ENCODE measurements at places on chromosomes 11 and 22. TPM values are rescaled to one million over a fixed set of nuclear protein-coding genes. Genes with fewer than 3 reads are reported as not detected.

GRCh38 chr11:13970986-13971385, 8.5 kb downstream of the SPON1 start:
- H3K27me3 ChIP-seq, result peaks cover 20% of the 10 kb centered on the region
- no peak overlapping the region for H3K4me3 ChIP-seq
- no peaks in the 10 kb centered on the region for H3K4me1 ChIP-seq
- DNase-seq, result no peak
- H3K27ac ChIP-seq, result no peak overlapping the region

- no peak for DNase-seq
- H3K27ac ChIP-seq, result no peak overlapping the region
- no peak overlapping the region for H3K4me3 ChIP-seq
Measured at GRCh38 chr11:130638033-130638432, 189.6 kb downstream of the ADAMTS15 start.

GRCh38 chr11:94656968-94657367, 89.8 kb downstream of the PIWIL4 start:
- DNase-seq, result no peak
- no peaks in the 10 kb centered on the region for H3K27me3 ChIP-seq
- H3K4me1 ChIP-seq, result no peaks in the 10 kb centered on the region
- no peak overlapping the region for H3K4me3 ChIP-seq

NOX4 gene
- polyA plus RNA-seq, result not detected

DNA sequence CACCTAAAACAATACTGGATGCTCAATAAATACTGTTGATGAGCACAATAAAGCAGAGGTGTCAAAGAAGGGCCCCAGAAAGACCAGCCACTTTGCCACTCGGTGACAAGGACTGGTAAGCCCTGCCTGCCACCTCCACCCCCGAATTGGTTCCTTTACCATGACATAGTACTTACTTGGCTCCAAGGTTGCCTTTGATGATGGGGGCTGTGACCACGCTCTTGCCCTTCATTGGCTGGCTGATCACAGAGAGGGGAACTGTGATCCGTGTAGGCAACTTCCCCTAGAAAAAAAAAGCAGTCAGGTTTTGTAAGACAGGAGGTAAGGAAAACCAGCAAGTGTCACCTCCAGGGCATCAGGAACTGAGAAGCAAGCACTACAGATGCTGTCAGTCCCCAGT, 29.7 kb downstream of the NFRKB start:
- H3K27ac ChIP-seq, result peak overlapping the region; percentile 3
- H3K36me3 ChIP-seq, result peaks cover 64% of the 10 kb centered on the region
- no peak overlapping the region for H3K4me3 ChIP-seq

- H3K4me3 ChIP-seq, result no peak overlapping the region
- no peaks in the 10 kb centered on the region for H3K4me1 ChIP-seq
- H3K36me3 ChIP-seq, result no peaks in the 10 kb centered on the region
- no peaks in the 10 kb centered on the region for H3K27me3 ChIP-seq
Measured at GRCh38 chr11:24781288-24781687, 284.4 kb downstream of the LUZP2 start.

FAM180B gene
- not detected for polyA plus RNA-seq

GRCh38 chr22:25892678-25893077, 150.7 kb downstream of the MYO18B start:
- H3K4me1 ChIP-seq, result no peaks in the 10 kb centered on the region
- no peak for DNase-seq
- no peak overlapping the region for H3K27ac ChIP-seq
- H3K27me3 ChIP-seq, result no peaks in the 10 kb centered on the region

CENPM gene
- polyA plus RNA-seq, result not detected

HBG1 gene
- polyA plus RNA-seq, result not detected

PGA4 gene
- polyA plus RNA-seq, result 33.5 TPM

GRCh38 chr11:69371731-69372588, 78.0 kb downstream of the MYEOV start:
- no peak overlapping the region for H3K27ac ChIP-seq

DNA sequence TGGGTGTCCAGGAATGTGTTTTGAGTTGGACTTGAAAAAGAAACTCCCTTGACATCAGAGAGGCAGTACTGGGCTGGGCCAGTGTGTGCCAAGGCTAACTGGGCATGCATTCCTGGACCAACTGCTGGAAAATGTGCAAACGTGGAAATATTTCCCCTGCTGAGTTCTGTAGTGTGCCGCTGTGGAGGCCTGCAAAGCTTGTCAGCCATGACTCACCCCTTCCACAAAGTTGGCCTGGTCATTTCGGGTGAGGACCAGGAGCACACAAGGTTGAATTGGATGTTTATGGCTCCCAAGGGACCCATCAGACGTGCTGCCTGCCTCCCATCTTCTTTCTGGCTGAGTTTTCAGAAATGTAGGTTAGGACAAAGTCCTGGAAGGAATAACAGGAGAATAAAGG, 513.1 kb downstream of the MIAT start:
- H3K27ac ChIP-seq, result no peak overlapping the region
- DNase-seq, result no peak
- H3K27me3 ChIP-seq, result peaks cover 16% of the 10 kb centered on the region
- no peaks in the 10 kb centered on the region for H3K4me1 ChIP-seq

DNA sequence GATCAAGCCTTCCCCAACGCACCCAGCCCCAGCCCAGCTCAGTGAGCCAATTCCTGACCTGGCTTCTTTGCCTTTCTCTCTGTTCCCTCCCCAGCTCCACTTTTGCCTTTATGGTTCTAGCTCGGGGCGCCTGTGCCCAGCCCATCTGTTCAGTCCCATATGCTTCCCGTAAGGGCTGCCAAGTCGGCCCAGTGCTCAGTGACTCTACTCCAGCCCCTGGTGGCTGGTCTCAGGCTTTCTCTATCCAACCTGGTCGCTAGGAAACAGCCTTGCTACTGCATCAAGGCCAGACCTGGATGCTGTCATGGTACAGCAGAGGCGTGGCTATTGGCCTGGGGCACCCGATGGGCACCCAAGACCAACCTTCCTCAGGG, 178.0 kb downstream of the DSCAML1 start:
- no peak for DNase-seq
- H3K36me3 ChIP-seq, result no peaks in the 10 kb centered on the region
- H3K27ac ChIP-seq, result no peak overlapping the region
- H3K4me3 ChIP-seq, result no peak overlapping the region
- no peaks in the 10 kb centered on the region for H3K4me1 ChIP-seq
- H3K27me3 ChIP-seq, result no peaks in the 10 kb centered on the region

APOA5 gene
- polyA plus RNA-seq, result not detected

DNA sequence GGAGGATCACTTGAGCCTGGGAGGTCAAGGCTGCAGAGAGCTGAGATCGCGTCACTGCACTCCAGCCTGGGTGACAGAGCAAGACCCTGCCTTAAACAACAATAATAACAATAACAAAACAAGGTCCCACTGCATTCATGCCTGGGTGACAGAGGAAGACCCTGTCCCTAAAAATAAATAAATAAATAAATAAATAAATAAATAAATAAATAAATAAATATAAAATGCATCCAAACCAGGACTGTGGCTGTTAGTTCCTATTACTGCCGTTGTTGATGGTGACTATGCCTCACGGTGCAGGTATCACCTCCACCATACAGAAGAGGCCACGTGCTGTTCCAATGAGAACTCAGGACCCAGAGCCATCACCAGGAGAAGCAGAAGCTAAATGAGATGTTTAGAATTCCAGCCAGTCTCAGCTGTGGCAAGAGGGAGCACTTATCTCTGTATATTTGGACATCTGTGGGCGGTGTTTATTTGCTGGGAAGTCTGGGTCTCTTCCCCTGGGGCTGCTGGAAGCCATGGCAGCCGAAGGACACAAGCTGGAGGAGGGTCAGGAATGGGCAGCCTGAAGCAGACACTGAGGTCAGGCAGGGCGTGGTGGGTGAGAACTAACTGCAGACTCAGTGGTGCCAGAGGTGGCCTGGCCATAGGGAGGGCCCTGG, 21.6 kb downstream of the C11orf86 start:
- H3K27ac ChIP-seq, result no peak overlapping the region
- no peak overlapping the region for H3K4me3 ChIP-seq
- no peaks in the 10 kb centered on the region for H3K4me1 ChIP-seq
- DNase-seq, result no peak
- H3K27me3 ChIP-seq, result no peaks in the 10 kb centered on the region
- no peaks in the 10 kb centered on the region for H3K36me3 ChIP-seq

GRCh38 chr11:33608386-33608785, 92.2 kb downstream of the C11orf91 start:
- no peaks in the 10 kb centered on the region for H3K36me3 ChIP-seq
- H3K27me3 ChIP-seq, result no peaks in the 10 kb centered on the region
- no peaks in the 10 kb centered on the region for H3K4me1 ChIP-seq
- H3K27ac ChIP-seq, result no peak overlapping the region
- DNase-seq, result no peak

- peak overlapping the region; percentile 82 for H3K27ac ChIP-seq
- peaks cover 24% of the 10 kb centered on the region for H3K4me1 ChIP-seq
- H3K36me3 ChIP-seq, result peaks cover 57% of the 10 kb centered on the region
- no peaks in the 10 kb centered on the region for H3K27me3 ChIP-seq
- peak; percentile 94 for DNase-seq
- no peak overlapping the region for H3K4me3 ChIP-seq
Measured at GRCh38 chr11:587978-588380, 11.7 kb downstream of the PHRF1 start.

DNA sequence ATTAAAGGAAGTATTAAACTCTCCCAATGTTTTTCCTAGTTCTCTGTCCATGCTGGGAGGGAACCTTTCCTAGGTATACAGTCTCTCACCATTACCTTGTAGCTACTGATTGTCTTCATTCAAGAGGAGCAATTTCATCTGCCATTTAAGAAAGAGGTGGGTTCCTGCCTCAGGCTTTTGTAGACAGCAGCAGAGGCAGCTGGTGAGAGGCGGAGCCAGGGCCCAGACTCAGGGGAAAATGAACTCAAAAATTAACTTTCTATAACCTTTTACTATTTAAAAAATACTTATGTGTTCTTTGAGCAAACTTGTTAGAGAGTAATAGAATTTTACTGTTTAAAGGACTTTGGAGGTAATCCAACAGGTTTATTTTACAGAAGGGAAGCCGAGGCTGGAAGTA, 133.0 kb downstream of the SNX19 start:
- no peaks in the 10 kb centered on the region for H3K36me3 ChIP-seq
- no peaks in the 10 kb centered on the region for H3K4me1 ChIP-seq
- no peaks in the 10 kb centered on the region for H3K27me3 ChIP-seq
- H3K27ac ChIP-seq, result no peak overlapping the region

GRCh38 chr22:37731804-37732471, 35.1 kb downstream of the TRIOBP start:
- peak overlapping the region; percentile 71 for H3K27ac ChIP-seq
- H3K4me1 ChIP-seq, result peaks cover 64% of the 10 kb centered on the region
- H3K27me3 ChIP-seq, result no peaks in the 10 kb centered on the region
- H3K36me3 ChIP-seq, result no peaks in the 10 kb centered on the region
- DNase-seq, result peak; percentile 82

FTH1 gene
- polyA plus RNA-seq, result 11,239 TPM

OR11H1 gene
- not detected for polyA plus RNA-seq

DNA sequence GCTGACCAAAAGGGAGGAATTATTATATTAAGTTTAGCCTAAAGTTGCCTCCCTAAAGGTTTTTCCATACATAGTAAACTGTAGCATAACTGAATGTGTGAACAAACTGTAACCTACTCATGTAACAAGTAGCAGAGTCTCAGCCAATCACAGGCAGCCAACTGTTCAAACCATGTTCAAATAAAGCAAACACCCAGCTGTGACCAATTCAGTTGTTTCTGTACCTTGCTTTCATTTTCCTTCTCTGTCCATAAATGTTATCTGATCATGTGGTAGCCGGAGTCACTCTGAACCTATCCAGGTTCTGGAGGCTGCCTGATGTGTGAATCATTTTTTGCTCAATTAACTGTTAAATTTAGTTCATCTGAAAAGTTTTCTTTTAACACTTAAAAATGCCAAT, 373.5 kb downstream of the GUCY1A2 start:
- H3K27me3 ChIP-seq, result no peaks in the 10 kb centered on the region
- H3K4me1 ChIP-seq, result no peaks in the 10 kb centered on the region
- H3K27ac ChIP-seq, result no peak overlapping the region
- DNase-seq, result no peak
- H3K4me3 ChIP-seq, result no peak overlapping the region

OR4C15 gene
- not detected for polyA plus RNA-seq

DNA sequence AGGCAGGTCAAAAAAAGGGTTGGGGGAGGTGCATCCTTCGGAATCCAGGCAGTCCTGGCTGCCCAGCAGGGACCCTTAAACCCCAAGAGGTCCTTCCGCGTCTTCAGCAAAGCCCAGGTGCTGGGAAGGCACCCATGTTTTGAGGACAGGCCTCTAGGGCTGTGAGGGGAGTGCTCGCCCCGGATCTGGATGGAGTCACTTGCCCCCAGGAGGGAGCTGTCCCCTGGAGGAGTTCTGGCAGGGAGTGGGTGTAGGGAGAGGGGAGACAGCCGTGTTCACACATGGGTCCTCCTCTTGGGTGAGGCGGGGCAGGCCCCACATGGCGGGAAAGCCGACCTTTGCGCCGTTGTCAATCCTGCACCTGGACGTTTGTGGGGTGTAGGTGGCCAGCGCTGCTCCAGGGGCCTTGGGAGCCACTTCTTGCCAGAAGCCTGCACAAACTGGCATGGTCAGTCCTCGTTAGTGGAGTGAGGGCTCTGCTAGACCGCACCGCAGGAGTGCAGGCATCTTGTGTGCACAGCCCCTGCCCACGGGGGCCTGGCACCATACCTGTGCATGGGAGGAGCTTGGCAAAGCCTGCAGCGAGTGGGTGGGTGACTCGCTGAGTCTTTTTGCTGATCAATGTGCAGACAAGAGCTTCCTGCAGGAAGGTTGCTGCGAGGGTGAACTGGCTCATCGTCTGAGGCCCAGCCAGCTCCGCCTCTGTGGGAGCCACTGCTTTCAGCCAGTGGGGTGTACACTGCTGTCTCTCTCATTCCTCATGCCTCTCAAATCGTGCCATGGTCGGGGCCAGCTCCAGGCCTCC, 16.0 kb downstream of the PPIL2 start:
- H3K36me3 ChIP-seq, result peaks cover 65% of the 10 kb centered on the region
- no peak overlapping the region for H3K4me3 ChIP-seq
- no peaks in the 10 kb centered on the region for H3K4me1 ChIP-seq
- no peak for DNase-seq
- H3K27me3 ChIP-seq, result no peaks in the 10 kb centered on the region

DNA sequence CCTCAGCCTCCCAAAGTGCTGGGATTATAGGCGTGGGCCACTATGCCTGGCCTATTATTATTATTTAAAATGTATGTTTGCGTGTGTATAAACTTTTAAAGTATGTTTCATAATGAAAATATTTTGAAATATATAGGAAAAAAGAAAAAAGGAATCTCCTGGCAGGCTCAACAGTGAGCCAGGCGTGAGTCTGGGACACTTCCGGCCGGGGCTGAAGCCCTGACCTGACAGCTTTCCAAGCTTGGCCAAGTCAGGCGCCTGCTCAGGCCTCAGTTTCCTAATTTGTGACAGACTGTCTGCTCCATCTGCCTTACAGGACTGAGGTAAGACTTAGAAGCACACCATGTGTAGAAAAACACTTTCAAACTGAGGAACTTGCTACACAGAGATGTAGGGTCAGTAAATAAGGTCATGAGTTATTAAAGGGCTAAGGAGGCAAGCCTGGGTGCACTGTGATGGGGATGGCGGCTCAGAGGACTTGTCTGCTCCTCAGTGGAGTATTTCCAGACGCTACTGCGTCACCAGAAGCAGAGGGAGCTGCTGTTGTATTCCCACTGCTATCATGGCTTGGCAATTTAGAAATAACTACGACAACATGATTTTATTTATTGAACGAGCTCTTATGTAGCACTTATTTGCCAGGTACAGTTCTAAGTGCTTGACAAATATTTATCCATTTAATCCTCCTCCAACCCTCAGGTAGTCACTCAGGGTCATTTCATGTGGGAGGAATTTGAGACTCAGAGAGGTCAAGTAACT, 100.1 kb downstream of the PRR5L start:
- H3K4me3 ChIP-seq, result no peak overlapping the region
- H3K27ac ChIP-seq, result no peak overlapping the region
- no peak for DNase-seq
- no peaks in the 10 kb centered on the region for H3K36me3 ChIP-seq
- no peaks in the 10 kb centered on the region for H3K27me3 ChIP-seq
- H3K4me1 ChIP-seq, result peaks cover 17% of the 10 kb centered on the region
